ENCODE measurements at places on chromosomes 1 and 21. TPM values are rescaled to one million over a fixed set of nuclear protein-coding genes. Genes with fewer than 3 reads are reported as not detected.
A peak's percentile ranks its signal among the peaks of the same experiment; 100 is the strongest.

The AUNIP gene
- not detected for total RNA-seq

- H3K27me3 ChIP-seq = no peaks in the 10 kb centered on the region
- no peak overlapping the region for H3K4me3 ChIP-seq
These were observed 60.5 kb downstream of the CAPN9 start for GRCh38 chr1:230807561-230808280.

The ZNF691 gene
- total RNA-seq = 8.2 TPM

DNA sequence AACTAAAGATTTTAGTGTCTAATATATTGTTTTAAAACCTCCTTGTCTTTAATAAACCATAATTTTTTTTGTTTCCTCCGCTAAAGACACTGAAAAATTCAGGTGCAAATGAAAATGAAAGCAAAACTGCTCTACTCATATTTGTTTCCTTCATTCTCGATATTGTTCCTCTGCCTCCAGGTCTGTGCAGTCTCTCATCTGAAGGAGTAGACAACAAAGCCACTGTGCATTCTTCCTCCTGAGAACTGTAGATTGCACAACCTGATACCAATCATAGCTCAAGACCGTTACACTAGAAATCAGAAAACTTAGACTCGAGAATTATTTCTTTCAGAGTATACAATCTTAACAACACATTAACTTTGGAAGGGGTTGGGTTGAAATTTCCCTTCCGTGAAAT, 373.1 kb upstream of the CXADR start:
- H3K4me1 ChIP-seq = no peaks in the 10 kb centered on the region
- H3K27me3 ChIP-seq = no peaks in the 10 kb centered on the region
- H3K4me3 ChIP-seq = peak overlapping the region; percentile 21
- no peaks in the 10 kb centered on the region for H3K36me3 ChIP-seq
- H3K27ac ChIP-seq = no peak overlapping the region
- DNase-seq = no peak

DNA sequence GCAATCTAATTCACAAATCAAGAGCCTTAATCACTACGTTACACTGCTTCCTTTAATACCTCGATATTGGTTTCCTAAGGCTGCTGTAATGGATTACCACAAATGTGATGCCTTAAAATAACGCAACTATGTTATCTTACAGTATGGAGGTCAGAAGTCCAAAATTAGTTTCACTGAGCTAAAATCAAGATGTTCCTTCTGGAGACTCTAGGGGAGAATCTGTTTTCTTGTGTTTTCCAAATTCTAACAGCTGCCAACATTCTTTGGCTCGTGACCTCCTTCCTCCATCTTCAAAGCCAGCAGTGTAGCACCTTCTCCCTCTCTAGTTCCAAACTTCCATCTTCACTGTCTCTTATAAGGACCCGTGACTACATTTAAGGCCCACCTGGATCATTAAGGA, 335.0 kb upstream of the NFIA start:
- H3K27ac ChIP-seq = no peak overlapping the region
- no peaks in the 10 kb centered on the region for H3K4me1 ChIP-seq
- H3K4me3 ChIP-seq = no peak overlapping the region

DNA sequence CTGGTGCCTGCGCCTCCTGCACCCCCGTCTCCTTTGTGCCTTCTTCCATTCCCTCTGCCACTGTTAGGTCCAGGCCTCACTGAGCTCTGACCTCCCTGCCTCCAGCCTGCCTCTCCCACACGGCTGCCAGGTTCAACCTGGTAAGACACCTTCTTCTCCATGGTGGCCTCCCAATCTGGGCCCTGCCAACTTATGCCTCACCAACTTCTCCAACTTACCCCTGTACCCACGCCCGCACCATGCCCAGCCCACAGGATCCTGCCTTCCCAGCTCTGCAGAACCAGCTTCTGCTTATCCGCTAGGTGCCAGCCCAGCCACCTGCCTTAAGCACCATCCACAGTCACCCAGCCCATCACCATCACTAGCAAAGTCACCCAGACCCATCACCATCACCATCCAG, 37.2 kb downstream of the PDE9A start:
- H3K36me3 ChIP-seq = no peaks in the 10 kb centered on the region
- no peaks in the 10 kb centered on the region for H3K27me3 ChIP-seq
- no peak for DNase-seq

- H3K36me3 ChIP-seq = no peaks in the 10 kb centered on the region
- H3K27me3 ChIP-seq = no peaks in the 10 kb centered on the region
These were observed 5.0 kb upstream of the CHI3L2 start for GRCh38 chr1:111222308-111223125.

GRCh38 chr1:51664421-51665240, 47.7 kb downstream of the OSBPL9 start:
- no peak for DNase-seq
- no peaks in the 10 kb centered on the region for H3K27me3 ChIP-seq
- no peak overlapping the region for H3K4me3 ChIP-seq
- no peak overlapping the region for H3K27ac ChIP-seq
- H3K36me3 ChIP-seq = no peaks in the 10 kb centered on the region
- H3K4me1 ChIP-seq = no peaks in the 10 kb centered on the region

The LHX8 gene
- not detected for total RNA-seq

- H3K4me3 ChIP-seq = no peak overlapping the region
These were observed 79.1 kb downstream of the MRPS6 start for GRCh38 chr21:34152500-34152899.

DNA sequence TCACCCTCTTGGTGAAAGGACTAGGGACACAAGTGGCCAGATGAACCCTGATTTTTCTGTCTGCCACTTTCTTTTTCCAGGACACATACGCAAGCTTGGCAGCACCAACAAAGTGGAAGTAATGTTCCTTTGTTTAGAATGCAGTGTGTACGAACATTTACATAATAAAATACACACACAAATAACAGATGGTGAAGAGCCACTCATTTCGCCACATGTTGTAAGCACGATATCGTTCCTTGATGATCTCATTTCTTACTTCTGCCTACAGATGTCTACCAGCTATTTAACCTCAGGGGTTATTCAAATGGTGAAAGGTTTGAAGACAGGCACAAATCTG, 670.2 kb upstream of the CXADR start:
- H3K36me3 ChIP-seq = no peaks in the 10 kb centered on the region
- no peak for DNase-seq
- H3K4me3 ChIP-seq = no peak overlapping the region
- no peak overlapping the region for H3K27ac ChIP-seq
- H3K27me3 ChIP-seq = no peaks in the 10 kb centered on the region
- H3K4me1 ChIP-seq = no peaks in the 10 kb centered on the region

GRCh38 chr1:100076319-100076718, 56.4 kb downstream of the SASS6 start:
- peaks cover 47% of the 10 kb centered on the region for H3K36me3 ChIP-seq
- DNase-seq = no peak
- no peak overlapping the region for H3K4me3 ChIP-seq
- H3K27me3 ChIP-seq = no peaks in the 10 kb centered on the region
- H3K4me1 ChIP-seq = no peaks in the 10 kb centered on the region
- no peak overlapping the region for H3K27ac ChIP-seq

- no peaks in the 10 kb centered on the region for H3K27me3 ChIP-seq
- H3K27ac ChIP-seq = no peak overlapping the region
- H3K36me3 ChIP-seq = peaks cover 10% of the 10 kb centered on the region
- no peak overlapping the region for H3K4me3 ChIP-seq
- H3K4me1 ChIP-seq = no peaks in the 10 kb centered on the region
- peak; percentile 67 for DNase-seq
These were observed 13.6 kb upstream of the TARS2 start for GRCh38 chr1:150473659-150474058.

The CDK11B gene
- total RNA-seq = 8.0 TPM

- H3K27ac ChIP-seq = no peak overlapping the region
- no peak overlapping the region for H3K4me3 ChIP-seq
- no peaks in the 10 kb centered on the region for H3K4me1 ChIP-seq
- no peak for DNase-seq
- H3K27me3 ChIP-seq = no peaks in the 10 kb centered on the region
These were observed 275.9 kb downstream of the LRRC40 start for GRCh38 chr1:69929308-69930057.

DNA sequence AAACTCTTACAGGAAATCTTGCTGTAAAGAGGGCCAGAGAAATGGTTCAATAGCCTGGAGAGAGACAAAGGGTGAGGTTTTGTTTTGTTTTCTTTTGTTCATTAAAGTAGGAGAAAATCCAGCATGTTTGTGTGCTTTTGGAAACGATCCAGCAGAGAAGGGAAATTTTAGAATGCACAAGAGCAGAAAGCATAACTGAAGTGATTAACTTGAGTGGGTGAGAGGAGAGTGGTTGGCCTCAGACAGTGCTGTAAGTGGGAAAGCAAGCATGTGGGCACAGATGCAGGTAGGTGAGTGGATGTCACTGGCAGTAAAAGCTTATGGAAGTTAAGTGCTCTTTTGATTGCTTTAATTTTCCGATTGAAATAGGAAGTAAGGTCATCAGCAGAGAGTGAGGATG, 50.2 kb downstream of the EEIG2 start:
- H3K27ac ChIP-seq = no peak overlapping the region
- no peaks in the 10 kb centered on the region for H3K27me3 ChIP-seq
- no peaks in the 10 kb centered on the region for H3K36me3 ChIP-seq
- no peak overlapping the region for H3K4me3 ChIP-seq
- no peaks in the 10 kb centered on the region for H3K4me1 ChIP-seq
- DNase-seq = no peak

DNA sequence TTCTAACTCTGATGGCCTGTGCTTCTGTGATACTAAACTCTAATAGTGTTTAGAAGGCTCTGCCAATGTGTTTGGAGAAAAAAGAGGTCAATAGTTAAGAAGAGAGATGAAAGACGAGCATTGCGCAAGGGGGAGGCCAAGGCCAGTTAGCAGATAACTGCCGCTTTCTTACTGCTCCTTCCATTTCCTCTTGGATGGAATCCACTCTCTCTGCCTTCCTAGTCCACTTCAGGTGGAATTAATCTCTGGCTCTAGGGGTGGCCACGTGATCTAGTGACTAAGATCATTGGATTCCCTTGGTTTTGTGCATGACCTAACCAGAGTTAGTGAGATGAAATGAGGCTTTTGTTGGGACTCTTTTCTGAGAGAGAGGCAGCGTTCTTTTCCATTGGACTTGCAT, 148.3 kb downstream of the ACTL8 start:
- no peak overlapping the region for H3K27ac ChIP-seq
- no peaks in the 10 kb centered on the region for H3K27me3 ChIP-seq
- no peak for DNase-seq
- H3K36me3 ChIP-seq = no peaks in the 10 kb centered on the region
- H3K4me3 ChIP-seq = no peak overlapping the region
- H3K4me1 ChIP-seq = no peaks in the 10 kb centered on the region

DNA sequence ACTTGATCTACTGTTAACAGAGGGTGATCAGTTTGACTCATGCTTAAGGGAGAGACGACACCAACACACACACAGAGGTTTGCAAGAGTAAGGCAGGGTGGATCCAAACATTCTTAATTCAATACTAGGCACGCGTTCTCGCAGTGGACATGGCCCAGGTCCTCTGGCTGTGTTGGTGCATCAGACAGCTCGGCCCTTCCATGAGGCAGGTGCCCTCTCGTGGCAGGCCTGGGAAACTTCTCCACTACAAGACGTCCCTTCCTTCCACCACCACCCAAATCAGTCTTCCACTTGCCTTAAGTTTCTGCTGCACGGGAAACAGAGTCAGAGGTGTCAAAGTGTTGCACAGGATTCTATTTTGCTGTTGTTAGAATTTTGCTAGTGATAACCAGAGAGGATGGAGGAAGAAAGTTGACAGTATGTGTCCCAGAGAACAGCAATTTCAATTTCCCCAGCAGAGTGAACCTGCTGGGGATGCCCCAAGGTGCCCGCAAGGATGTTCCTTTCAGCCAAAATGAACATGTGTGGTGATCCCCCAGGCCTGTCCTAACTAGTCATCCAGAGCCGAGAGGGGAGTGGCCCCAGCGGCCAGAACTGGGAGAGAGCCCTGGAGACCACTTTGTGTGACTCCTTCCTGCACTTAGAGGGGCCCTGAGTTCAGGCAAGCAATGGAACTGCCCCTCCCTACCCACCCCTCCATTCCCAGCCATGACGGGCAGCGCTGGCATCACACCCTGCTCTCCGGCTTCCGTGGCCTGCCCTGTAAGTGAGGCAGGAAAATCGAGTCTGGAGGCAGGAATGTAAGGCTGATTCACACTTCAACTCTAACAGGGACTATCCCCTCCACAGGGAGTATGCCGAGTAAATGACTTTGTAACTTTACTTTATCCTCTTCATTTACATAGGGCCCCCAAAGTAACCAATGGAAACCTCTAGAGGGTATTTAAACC, 34.8 kb downstream of the MX1 start:
- no peaks in the 10 kb centered on the region for H3K4me1 ChIP-seq
- H3K27ac ChIP-seq = no peak overlapping the region
- no peak overlapping the region for H3K4me3 ChIP-seq
- H3K27me3 ChIP-seq = no peaks in the 10 kb centered on the region
- peak; percentile 76 for DNase-seq

- H3K4me1 ChIP-seq = no peaks in the 10 kb centered on the region
- H3K27me3 ChIP-seq = no peaks in the 10 kb centered on the region
- H3K36me3 ChIP-seq = no peaks in the 10 kb centered on the region
- no peak for DNase-seq
- peak overlapping the region; percentile 27 for H3K27ac ChIP-seq
- H3K4me3 ChIP-seq = peak overlapping the region; percentile 2
These were observed 178.0 kb downstream of the ZNF281 start for GRCh38 chr1:200231787-200232231.

- no peaks in the 10 kb centered on the region for H3K27me3 ChIP-seq
- H3K36me3 ChIP-seq = no peaks in the 10 kb centered on the region
- H3K4me3 ChIP-seq = no peak overlapping the region
These were observed 165.8 kb upstream of the HMCN1 start for GRCh38 chr1:185568155-185569123.

The ADORA3 gene
- total RNA-seq = 3.7 TPM

The UBE2U gene
- not detected for total RNA-seq

The AMY1A gene
- total RNA-seq = not detected

GRCh38 chr1:61255358-61255703, 173.0 kb downstream of the NFIA start:
- no peaks in the 10 kb centered on the region for H3K4me1 ChIP-seq
- peak overlapping the region; percentile 27 for H3K27ac ChIP-seq
- H3K36me3 ChIP-seq = no peaks in the 10 kb centered on the region
- no peak overlapping the region for H3K4me3 ChIP-seq

DNA sequence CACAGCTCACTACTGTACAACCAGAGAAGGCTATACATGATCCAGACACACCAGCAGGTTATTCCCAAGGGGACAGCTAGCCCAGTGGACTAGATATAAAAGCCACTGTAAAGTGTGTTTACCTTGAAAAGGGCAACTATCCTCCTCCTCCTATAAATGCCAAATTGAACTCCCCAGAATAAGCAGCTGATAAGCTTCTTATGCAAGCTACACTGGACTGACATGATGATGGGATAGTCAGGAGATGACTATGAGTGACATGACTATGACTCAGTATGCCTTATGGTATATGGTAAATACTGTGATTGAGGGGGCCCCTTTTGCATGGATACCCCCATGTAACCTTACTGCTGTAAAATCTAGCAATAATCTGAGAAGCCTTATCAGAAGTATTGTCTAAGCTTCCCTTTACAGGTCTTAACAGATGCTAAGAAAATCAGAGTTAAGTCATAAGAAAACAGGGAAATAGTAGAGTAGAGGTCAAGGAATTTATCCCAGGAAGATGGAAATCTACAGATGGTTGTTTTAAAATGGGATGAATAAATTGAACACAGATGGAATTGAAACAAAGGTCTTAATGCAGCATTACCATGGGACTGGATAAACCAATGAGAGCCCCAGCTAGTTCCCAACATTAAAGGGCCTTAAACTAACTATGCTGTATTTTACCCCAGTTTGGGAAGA, 55.8 kb downstream of the TRIM33 start:
- no peak overlapping the region for H3K27ac ChIP-seq
- no peaks in the 10 kb centered on the region for H3K36me3 ChIP-seq
- peaks cover 38% of the 10 kb centered on the region for H3K4me1 ChIP-seq

The SERTAD4 gene
- not detected for total RNA-seq

GRCh38 chr1:98196012-98196411, 275.2 kb upstream of the DPYD start:
- H3K36me3 ChIP-seq = no peaks in the 10 kb centered on the region
- H3K4me3 ChIP-seq = no peak overlapping the region
- H3K4me1 ChIP-seq = no peaks in the 10 kb centered on the region
- no peaks in the 10 kb centered on the region for H3K27me3 ChIP-seq
- no peak for DNase-seq

The RIPPLY3 gene
- 0.18 TPM for total RNA-seq

The MCOLN3 gene
- total RNA-seq = 0.12 TPM

All from right lobe of liver (tissue), 6 donors.